ENCODE measurements at places on chromosomes 1 and 21. TPM values are rescaled to one million over a fixed set of nuclear protein-coding genes. Genes with fewer than 3 reads are reported as not detected.

Gene CRNN
- not detected for total RNA-seq

Gene OLIG2
- 0.60 TPM for total RNA-seq

Gene KCNJ6
- total RNA-seq: 0.35 TPM

GRCh38 chr1:41888756-41889155, 30.0 kb downstream of the HIVEP3 start:
- H3K4me3 ChIP-seq: no peak overlapping the region
- no peak overlapping the region for H3K27ac ChIP-seq
- no peaks in the 10 kb centered on the region for H3K27me3 ChIP-seq
- H3K36me3 ChIP-seq: no peaks in the 10 kb centered on the region

- no peaks in the 10 kb centered on the region for H3K27me3 ChIP-seq
- peaks cover 11% of the 10 kb centered on the region for H3K4me1 ChIP-seq
- DNase-seq: no peak
- no peaks in the 10 kb centered on the region for H3K36me3 ChIP-seq
- H3K27ac ChIP-seq: no peak overlapping the region
Observed at GRCh38 chr1:116556289-116557006, 14.4 kb downstream of the CD58 start.

DNA sequence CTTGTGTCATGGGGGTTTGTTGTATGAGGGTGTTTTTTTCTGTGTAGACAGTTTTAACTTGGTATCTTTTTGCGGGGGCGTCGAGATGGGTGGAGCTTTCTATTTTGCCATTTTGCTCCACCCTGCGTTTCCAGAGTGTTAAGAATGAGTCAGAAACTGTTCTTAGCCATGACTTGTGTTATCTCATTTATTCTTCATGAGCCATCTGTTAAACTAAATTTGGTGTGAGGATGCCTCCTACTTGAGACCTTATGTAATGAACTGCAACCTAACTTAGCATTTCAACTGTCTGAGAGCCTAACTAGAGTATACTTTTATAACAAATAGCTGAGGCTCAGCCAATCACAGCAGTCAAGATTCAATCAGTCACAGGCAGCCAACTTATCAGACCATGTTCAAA, 1873.5 kb downstream of the NCAM2 start:
- H3K36me3 ChIP-seq: no peaks in the 10 kb centered on the region
- no peak overlapping the region for H3K4me3 ChIP-seq
- DNase-seq: no peak
- H3K27me3 ChIP-seq: no peaks in the 10 kb centered on the region
- no peaks in the 10 kb centered on the region for H3K4me1 ChIP-seq
- H3K27ac ChIP-seq: no peak overlapping the region

- H3K4me1 ChIP-seq: peaks cover 13% of the 10 kb centered on the region
- no peak overlapping the region for H3K4me3 ChIP-seq
- H3K27ac ChIP-seq: no peak overlapping the region
- peaks cover 7% of the 10 kb centered on the region for H3K36me3 ChIP-seq
- no peak for DNase-seq
Observed at GRCh38 chr1:114390361-114390760, 120.6 kb downstream of the TRIM33 start.

- no peak overlapping the region for H3K27ac ChIP-seq
- H3K4me3 ChIP-seq: no peak overlapping the region
- peaks cover 13% of the 10 kb centered on the region for H3K4me1 ChIP-seq
- DNase-seq: no peak
Observed at GRCh38 chr21:36211660-36212512, 55.3 kb downstream of the DOP1B start.

GRCh38 chr1:25066731-25067517, 136.8 kb upstream of the RUNX3 start:
- H3K27me3 ChIP-seq: no peaks in the 10 kb centered on the region
- peaks cover 19% of the 10 kb centered on the region for H3K4me1 ChIP-seq
- DNase-seq: no peak
